ENCODE measurements at places on chromosomes 5 and 9.

- no peak for DNase-seq
Observed at GRCh38 chr5:177968661-177969211, 27.3 kb downstream of the PROP1 start.

GRCh38 chr9:128124873-128125579 lies 2.5 kb downstream of the PTGES2 start:
- peak; percentile 78 for DNase-seq

- no peak for DNase-seq
Observed at GRCh38 chr9:98567540-98568233, 141.0 kb downstream of the GABBR2 start.

DNA sequence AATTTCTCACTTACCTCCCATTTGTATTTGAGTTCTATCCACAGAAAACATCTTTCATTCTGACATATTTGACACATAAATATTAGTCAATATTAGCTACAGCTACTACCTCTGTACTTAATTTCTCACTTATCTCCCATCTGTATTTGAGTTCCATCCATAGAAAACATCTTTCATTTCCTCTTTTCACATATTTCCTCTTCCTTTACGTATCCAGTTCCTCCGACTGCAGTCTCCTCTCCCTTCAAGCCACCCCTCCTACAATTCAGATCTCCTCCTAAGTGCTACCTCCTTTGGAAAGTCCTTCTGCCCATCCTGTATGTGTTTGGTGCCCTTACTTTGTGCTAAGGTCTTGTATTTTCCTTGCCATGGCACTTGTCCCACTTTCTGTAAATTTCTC lies 1.6 kb downstream of the SREK1IP1 start:
- DNase-seq: no peak

DNA sequence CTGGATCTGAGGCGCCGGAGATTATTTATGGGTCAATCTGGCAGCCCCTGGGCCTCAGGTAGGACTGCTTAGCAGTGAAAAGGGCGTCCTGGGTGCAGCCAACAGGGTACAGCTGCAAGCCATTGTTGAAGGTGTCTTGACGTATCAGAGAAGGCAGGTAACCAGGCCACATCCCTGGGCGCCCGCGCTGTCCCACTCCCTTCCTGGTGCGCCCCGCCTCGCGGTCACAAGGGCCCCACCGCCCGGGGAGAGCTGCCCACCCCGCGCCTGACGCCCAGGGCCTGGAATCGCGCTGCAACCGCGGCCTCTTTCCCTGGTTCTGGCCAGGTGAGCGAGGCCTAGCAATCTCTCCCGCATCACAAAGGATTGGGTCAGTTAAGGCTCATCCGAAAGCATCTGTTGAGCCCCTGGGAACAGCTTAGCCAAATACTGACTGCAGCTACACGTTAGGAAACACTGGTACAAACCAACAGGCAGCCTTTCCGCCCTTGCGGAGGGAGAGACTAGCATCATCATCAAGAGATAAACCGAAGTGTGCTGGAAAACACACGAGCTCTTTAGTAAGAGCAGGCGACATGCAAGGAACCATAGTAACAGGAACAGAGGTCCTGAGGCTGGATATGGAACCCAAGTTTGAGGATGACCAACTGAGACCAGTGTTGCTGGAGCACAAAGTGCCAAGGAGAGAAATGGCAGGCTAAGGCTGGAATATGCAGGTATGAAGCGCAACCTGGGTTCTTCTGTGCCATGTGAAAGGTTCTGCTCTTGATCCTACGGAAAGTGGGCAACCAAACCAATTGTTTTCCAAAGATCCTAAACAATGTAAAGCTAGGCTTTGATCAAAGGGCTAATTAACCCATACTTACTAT lies 3.6 kb downstream of the RPS23 start:
- no peak for DNase-seq
